ENCODE measurements at places on chromosomes 1 and 21.
A peak's percentile ranks its signal among the peaks of the same experiment; 100 is the strongest.

DNA sequence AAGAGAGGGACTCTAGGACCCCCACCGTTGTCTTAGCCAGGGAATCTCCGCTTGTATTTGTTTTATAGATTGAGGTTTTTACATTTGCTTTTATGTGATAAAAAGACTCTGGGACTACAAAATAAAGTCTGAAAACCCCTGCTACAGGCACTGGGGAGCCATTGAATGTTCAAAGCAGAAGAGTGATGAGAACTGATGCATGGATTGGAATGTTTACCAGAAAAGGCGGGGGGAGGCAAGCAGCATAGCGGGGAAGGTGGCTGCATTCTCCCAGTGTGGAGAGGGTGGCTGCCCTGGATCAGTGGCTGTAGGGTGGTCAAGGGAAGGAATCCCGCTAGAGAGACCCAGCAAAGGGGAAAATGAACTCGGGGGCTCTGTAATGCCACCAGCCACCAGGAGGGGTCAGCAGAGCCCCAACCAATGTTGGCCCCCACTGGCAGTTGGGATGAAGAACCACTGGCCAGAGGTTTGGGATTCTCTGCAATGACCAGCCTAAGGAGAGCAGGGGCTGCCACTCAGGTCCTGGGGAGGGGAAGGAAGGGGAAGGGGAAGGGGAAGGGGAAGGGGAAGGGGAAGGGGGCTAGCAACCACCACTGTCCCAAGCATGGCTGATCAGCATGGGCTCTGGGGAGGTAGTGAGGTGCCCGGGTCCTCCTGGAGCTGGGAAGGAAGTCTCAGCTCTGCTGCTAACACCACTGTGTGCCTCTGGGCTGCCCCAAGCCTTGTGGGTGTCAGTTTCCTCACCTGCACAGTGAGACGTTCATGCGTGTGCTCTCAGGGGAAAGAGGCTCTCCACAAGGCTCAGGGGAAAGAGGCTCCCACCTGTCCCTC lies 19.2 kb upstream of the PEF1 start:
- DNase-seq: peak; percentile 45

DNA sequence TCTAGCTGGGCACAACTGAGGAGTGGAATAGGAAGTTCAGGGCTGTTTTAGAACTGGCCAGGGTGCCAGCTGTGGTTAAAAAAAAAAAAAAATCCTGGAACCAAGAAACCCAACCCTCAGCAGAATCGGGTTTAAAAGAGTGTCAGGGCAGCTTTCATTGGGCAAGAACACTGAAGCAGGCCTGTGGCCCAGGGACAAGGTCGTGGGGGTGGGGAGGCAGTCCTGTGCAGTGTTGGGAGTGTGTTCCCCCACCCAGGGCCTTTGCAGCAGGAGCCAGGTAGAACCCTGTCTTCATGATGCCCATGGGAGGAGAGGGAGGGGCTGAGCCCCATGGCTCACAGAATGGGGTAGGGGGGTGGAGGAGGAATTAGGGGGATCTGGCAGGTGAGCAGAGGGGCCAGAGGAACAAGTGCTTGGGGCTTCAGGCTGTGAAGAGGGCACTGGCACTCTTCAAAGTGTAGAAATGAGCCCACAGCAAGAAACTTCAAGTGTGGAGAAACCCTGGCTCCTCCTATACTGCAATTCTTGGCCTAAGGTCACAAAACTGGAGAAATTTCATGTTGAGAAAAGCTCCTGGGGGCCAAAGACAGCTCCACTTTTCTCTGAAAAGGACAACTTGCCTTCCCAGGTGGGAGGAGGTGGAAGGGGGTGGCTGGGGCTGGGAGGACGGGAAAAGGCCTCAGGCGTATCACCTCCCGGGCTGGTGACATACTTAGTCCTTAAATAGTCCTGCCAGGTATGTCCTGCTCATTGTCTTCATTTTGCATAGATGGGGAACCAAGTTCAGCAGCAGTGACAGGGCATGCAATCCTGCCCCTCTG lies 39.3 kb downstream of the KIAA1614 start:
- no peak for DNase-seq

GRCh38 chr1:202274611-202275010 lies 67.1 kb downstream of the UBE2T start:
- DNase-seq: no peak

GRCh38 chr1:32361674-32362473 lies 411 bp downstream of the FAM229A start:
- no peak for DNase-seq

DNA sequence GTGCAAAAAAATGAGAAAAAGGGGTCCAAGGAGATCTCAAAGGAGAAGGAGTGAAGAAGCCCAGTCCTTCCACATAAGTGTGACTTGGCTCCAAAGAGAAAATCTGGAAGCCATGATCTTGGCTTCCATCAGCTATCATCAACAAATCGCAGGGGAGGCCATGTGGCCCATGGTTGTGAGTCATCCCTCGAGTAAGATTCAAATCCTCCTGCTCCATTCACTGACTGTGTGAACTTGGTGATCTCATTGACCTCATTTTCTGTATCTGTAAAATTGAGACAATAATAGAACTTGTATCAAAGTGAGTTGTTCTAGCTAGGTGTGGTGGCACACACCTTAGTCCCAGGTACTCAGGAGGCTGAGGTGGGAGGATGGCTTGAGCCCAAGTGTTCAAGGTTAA lies 79.1 kb upstream of the OLIG2 start:
- no peak for DNase-seq

- DNase-seq: no peak
These were observed 13.2 kb upstream of the MFAP2 start for GRCh38 chr1:16993521-16994038.

GRCh38 chr1:59750328-59751003 lies 64.3 kb upstream of the HOOK1 start:
- DNase-seq: no peak

- DNase-seq: peak; percentile 15
These were observed 33.4 kb downstream of the QSOX1 start for GRCh38 chr1:180188091-180188506.

- DNase-seq: no peak
These were observed 48.8 kb upstream of the RAP1A start for GRCh38 chr1:111570781-111571181.

- DNase-seq: no peak
These were observed 1.5 kb downstream of the GSTM2 start for GRCh38 chr1:109669246-109669948.

GRCh38 chr1:106223213-106223612 lies 833.3 kb upstream of the PRMT6 start:
- no peak for DNase-seq

DNA sequence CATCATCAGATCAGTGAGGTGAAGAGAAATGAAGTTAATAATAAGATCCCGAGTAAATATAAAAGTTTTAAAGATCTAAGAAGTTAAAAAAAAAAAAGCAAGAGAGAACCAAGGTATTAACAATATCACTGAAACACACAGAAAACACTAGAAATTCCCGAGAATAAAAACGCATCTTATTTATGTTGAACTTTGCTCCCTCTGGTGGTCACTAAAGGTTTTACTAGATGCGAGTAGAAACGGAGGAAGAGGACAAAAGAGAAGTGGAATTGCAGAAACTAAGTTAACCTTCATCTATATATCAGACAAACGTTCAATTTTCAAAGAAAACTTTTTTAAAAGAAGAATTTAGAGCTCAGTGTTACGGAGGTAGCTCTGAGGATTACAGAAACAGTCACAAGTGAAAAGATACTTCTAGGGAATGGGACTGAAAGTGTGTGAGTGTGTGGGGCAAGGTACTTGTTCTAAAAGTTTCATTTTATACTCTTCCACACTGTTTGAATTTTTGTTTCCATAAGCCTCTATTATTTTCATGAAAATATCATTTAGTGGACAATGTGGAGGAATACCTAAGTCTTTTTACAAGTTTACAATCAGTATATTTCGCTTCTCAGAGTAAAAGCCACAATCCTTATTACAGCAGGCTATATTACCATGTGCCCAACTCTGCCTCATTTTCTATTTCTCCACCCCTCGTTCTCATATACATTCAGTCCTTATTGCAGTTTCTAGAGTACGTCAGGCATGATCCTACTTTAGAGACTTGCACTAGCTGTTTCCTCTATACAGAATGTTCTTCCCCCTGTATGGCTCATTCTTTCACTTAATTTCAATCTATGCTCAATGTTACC lies 19.7 kb downstream of the ACBD6 start:
- peak; percentile 36 for DNase-seq

DNA sequence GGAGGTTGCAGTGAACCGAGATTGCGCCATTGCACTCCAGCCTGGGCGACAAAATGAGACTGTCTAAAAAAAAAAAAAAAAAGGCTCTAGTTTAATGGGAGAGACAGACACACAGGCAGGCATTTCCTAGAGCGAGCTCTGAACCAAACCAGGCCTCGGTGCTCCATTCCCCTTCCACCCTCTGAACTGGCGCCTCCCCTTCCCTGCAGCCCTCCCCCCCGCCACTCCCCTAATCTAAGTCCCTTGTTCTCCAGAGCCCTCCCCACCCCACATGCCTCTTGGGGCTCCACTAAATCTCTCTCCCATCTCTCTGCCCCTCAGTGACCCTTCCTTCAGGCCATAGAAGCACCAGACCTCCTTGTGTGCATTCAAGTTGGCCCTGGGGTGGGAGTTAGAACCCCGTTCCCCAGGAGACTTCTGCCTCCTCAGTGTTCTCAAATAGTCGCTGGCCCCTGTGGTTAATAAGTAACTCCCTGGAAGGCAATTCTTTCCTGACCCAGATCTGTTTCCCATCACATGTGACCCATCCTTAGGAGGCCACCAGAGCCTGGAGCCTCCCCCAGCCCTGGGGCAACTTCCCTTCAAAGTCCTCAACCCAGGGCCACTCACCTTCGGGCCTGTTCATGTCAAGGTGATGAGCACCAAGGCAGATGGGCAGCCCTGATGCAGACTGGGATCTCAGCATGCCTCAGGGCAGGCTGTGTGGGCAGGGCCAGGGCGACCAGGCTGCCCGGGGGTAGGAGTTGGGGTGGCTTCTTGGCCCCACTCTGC lies 42.6 kb upstream of the EPB41 start:
- no peak for DNase-seq

DNA sequence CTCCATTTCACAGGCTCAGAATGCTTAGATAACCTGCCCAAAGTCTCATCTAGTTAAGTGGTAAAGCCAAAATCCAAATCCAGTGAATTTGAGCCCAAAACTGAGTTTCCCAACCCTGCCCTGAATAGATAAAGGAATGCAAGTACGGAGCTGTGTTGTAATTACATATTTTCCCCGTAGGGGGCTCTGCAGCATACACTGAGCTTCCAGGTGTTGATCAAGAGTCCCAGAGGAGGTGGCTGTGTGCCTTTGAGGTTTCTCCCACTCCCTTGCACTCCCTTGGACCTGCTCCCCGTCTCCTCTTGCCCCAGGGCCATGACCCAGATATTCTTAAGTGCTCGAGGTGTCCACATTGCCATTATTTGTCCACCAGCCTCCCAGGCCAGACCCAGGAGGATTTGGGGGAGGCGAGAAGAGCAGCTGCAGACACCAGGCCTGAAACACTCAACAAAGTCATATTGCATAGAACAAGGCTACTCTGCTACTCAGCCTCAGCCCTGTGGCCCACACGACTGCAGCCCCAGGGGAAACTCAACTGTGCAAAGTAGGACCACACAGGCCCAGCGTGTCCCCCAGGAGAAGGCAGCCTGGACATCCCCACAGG lies 18.4 kb upstream of the LY9 start:
- DNase-seq: peak; percentile 32
